DMS 273 treated with DMSO at 0.1 percent for 48 hours (cell line): ENCODE measurements at places on chromosomes 12 and 14.

DNA sequence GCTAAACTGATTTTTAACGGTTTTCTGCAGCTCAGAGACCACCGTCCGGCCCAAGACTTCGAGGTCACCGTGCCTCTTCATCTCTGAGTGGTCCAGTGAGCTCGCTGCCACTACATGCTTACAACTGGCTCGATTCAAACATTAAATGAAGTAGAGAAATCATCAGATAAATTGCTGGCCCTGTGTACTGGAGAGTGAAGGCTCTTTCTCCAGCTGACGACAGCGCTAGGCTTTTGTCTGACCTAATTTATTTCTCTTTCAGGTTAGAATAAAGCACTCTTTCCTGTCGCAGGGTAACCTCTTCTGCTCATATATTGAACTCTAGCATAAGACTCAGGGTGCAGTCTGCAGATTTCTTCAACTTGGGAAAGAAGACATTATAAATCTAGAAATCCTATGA lies 6.4 kb downstream of the BCL11B start:
- DNase-seq: no peak

DNA sequence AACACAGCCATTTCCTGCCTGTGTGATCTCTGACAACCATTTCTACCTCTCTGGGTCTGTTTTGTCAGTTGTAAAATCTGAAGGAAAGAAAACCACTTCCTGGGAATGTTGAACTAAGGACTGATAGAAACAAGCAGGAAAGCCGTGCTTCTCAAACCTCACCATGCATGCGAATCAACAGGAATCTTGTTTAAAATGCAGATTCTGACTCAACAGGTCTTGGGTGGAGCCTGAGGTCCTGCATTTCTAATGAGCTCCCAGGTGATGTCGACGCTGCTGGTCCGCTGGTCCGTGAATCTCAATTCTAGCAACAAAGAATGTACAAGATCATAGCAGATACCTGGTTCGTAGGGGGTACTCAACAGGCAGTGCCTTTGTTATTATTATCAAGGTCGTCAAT lies 38.0 kb upstream of the GPATCH2L start:
- no peak for DNase-seq

DNA sequence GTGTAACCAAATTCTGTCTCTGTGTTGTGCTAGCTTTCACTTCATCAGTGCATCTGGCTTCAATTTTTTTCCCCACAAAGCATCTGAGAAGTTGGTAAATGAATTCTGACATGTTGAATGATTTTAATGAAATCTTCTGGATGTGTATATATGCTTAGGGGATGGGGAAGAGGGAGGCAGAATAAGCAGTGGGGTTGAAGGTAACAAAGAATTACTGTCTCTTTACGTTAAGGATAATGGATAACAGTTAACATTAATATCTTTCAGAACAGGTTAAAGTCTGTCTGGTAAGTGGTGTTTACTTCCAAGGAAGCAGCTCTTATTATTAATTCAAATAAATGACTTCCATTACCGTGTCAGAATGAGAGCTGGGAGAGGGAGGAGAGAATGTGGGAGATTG lies 261.7 kb downstream of the ERC1 start:
- no peak for DNase-seq

DNA sequence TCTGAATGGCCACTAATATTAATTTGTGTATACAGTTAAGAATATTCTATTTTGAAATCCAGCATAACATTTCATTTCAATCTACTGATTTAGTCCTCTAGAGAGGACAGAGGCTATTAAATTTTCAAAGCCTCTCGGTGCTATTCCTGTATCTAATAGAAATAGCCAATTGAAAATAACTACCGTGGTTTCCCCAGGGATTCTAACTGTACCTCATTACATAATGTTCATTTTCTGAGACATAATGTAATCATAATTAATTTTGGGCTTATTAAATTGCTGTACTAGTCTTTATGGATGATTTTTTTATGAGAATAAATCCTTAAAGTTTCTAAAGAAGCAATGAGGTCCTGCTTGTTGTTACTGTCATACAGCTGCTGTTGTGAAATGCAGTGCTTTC lies 38.6 kb upstream of the ACSS3 start:
- DNase-seq: no peak

DNA sequence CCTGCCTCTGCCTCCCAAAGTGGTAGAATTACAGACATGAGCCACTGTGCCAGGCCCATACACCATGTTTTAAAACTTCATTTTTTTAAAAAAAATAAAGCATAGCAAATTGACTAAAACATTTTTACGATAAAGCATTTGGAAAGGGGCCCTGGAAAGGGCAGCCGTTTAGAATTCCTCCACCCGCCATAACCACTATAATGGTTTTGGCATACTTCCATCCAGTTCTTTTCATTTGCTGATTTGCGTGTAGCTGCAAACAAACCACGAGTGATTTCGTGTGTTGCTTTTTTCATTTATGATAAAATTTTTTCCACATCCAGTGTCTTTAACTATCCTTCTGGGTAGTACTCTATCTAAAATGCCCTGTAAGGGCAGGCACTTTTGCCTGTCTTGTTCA lies 91.8 kb upstream of the RIN3 start:
- no peak for DNase-seq

- DNase-seq: no peak
These were observed at the start of gene PIWIL1 for GRCh38 chr12:130337488-130338303. TSS of gene PIWIL1 (plus strand) at chr12:130337887. CDS start at chr12:130342592, 4,705 bp downstream.

GRCh38 chr12:16587110-16587453 lies 18.9 kb downstream of the LMO3 start:
- DNase-seq: no peak

DNA sequence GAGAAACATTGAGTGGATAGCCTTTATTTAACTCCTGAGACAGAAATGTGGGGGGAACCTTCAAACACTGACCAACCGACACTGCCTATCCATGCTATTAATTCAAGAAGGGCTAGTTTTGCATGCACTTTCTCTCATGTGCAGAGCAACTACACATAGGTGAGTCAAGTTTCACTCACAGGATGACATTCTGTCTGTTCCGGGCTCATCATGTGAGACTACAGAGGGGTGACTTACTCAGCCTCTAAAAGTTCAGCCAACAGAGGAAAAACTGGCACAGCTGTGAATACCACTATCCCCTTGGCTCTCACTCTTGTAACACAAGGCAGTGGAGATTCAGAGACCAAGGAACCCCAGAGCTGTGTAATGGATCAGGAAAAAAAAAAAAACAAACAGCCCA lies 13.3 kb downstream of the BEST3 start:
- DNase-seq: no peak

- DNase-seq: no peak
These were observed 57.0 kb upstream of the GPHB5 start for GRCh38 chr14:63375769-63376168.

DNA sequence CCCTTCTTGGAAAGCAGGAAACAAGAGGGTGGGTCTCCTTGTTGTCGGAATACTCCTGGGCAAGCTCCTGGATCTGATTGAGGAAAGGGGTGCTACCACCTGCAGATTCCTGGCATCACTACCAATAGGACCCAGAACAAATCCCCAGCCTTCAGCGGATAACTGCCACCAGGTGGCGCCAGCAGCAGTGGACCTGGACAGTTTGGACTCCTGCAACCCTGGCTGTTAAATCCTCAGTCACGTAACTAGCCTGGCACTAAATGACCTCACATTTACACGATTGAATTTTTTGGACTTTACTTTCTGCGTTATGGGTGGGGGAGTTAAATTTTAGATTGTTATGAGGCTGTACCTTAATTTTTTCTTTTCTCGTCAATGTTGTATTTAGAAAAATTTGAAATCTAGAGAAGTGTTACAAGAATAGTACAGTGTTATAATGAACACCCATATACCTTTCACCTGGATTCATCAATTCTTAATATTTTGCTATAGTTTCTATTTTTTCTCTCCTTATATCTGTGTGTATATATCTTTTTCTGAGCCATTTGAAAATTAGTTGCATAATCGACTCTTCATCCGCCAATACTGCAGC lies 95.6 kb downstream of the GAS2L3 start:
- DNase-seq: no peak

- DNase-seq: no peak
These were observed 103.5 kb upstream of the PPP4R3A start for GRCh38 chr14:91613459-91614112.
